Airway epithelial cell (primary cell): ENCODE measurements at places on chromosomes 5 and 9. TPM values are rescaled to one million over a fixed set of nuclear protein-coding genes. Genes with fewer than 3 reads are reported as not detected.

The RNF224 gene
- total RNA-seq: 0.35 and 0.70 TPM in 2 replicates

The DPYSL3 gene
- total RNA-seq: 15.4 and 19.6 TPM in 2 replicates

The SLC4A9 gene
- not detected in 2 replicates for total RNA-seq

The CDC20B gene
- total RNA-seq: not detected in 2 replicates

The NTRK2 gene
- under 0.01 TPM in 1 of 2 replicates, not detected in the other for total RNA-seq

The PARP8 gene
- total RNA-seq: 5.7 and 9.5 TPM in 2 replicates

The MRPL41 gene
- 87.5 and 102 TPM in 2 replicates for total RNA-seq

The DIPK1B gene
- total RNA-seq: 5.3 and 5.5 TPM in 2 replicates

The SPINK7 gene
- total RNA-seq: 4.2 and 14.1 TPM in 2 replicates

The PDE6A gene
- total RNA-seq: 0.07 TPM in 1 of 2 replicates, not detected in the other

The GPR151 gene
- total RNA-seq: not detected in 2 replicates
